ENCODE measurements at places on chromosomes 7 and 10.

DNA sequence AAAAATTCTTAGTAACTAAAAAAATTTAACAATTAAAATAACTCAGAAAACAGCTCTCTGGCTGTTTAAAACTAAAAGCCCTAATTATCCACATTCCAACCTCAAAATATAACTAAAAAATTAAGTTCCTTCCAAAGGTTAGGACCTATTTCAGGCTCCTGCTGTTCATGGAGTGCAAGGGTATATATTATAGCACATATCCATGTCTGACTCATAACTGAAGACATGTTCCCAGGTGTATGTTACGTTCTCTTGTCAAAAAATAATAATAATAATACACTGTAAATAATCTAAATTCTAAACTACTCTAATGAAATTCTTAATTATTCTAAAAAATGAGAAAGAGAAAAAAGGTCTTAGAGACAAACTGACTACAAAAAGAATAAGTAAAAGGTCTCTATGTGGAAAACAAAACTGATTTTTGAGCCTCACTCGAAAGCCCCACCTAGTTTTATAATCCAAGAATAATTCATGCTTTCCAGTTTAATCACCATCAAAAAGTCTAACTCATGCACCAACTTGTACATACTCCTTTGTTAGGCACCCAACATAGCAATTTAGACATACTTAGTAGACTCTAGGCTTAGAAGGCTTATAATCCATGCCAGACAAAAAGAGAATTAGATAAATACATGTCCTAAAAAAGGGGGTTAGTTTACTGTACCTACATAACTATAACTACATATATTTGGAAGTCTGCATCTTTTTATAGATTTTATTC lies 171.4 kb downstream of the KMT2E start:
- no peak for DNase-seq

DNA sequence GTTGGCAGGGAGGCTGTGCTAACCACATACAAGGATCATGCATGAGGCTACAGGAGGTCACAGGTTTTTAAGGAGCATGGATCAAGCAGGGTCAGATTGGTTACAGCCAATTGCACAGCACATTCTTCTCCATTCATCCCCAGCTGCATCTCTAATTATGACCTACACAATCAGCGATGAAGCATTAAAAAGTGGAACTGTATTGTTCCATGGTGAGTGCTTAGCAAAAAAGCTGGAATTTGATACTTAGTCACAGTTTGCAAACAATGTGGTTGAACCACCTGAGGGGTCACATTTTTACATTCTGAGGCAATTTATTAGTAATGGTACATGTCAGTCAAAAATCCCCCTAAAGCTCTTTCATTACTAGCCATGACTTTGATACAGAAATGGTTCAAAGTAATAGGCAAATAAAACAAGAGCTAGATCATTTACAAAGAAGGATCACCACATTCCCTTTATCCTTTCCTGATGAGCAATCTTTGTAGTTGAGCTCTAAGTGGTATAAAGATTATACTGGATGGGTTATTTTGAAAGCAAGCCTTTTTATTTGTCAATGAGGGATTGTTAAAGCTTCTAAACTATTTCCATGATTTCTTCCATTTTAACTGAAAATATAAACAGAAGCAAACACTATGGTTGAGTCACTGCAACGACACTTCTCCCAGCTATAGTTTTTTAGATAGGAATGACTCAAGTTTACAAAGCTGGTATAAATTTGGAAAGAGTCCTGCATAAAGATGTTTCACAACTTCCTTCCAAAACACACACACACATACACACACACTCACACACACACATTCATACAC lies 217.8 kb upstream of the SEMA3A start:
- peak; percentile 90 for DNase-seq

DNA sequence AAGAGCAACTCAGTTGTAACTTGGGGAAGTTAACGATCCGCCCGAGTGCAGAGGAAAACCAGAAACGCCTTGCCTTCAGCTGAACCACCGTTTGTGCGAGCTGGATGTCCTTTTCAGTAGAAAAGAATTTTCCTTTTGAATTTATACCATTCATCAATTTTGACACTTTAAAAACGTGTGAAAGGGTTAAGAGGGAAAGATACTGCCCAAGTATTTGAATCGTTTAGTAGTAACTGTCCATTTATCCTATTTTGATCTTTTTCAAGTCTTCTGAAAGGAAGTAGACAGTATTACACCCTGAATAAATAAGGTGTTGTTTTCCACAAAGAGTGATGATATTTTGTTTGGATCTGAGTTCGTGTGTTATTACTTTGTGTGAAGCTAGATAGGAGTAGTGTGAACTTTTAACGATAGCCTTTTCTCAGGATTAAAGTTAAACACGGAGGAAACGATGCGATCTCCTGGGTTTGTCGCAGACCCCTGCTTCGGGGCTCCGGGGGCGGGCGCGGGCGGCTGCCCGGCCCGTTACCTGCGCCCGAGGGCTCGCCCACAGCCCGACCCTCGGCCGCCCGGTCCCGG lies 830 bp upstream of the BMI1 start:
- DNase-seq, result no peak

DNA sequence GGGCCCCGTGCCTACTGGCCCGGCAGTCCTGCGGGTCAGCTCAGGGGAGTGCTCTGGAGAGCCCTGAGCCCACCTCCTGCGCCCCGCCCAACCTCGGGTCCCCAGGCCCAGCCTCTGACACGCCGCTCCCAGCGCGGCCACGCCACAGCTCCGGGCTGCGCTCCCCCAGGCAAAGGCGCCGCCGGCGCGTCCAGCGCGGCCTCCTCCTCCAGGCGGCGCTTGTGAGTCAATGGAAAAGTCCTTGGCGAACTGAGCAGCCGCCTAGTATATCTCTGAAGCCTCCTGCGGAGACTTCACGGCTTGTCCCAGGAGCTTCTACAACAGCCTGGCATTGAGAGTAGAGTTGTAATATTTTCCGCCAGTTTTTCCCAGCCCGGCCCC lies 29.5 kb upstream of the BMS1 start:
- peak; percentile 69 for DNase-seq

DNA sequence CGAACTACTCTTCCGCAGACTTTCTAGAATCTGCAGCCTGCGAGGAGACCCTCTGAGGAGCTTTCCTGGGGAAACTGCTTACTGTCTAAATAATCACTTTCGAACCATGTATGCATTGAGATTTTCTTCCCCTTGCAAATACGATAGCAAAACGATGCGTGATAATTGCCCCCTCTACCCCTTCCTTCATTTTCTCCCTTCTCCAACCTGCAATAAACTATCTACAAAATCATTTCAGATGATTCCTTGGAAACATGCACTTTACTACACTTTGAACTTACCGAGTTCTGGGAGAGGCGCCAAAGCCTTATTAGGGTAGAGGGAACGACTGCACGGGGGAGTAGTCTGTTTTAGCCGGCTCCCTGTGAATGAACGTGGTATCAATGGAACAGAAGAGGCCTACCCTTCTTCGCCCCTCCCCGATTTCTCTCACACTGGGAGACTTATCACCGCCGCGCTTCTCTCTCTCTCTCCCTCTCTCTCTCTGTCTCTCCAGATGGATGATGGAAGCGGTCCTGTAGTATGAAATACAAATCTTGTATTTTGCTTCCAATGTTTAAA lies at the start of gene FGFBP3:
FGFBP3 (minus strand) TSS at position 370 of the 561 bp plus-strand sequence. CDS start 517 bp downstream, outside the sequence.
- peak; percentile 48 for DNase-seq

DNA sequence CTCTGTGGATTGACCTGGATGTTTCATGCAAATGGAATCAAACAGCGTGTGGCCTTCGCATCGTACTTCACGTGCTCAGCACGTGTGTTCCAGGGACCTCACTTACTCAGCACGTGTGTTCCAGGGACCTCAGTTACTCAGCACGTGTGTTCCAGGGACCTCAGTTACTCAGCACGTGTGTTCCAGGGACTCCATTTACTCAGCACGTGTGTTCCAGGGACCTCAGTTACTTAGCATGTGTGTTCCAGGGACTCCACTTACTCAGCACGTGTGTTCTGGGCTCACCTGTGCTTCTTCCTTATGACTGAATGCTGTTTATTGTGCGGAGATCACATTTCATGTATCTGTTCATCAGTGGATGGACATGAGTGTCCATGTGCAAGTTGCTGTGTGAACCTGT lies 22.0 kb downstream of the INPP5A start:
- no peak for DNase-seq

DNA sequence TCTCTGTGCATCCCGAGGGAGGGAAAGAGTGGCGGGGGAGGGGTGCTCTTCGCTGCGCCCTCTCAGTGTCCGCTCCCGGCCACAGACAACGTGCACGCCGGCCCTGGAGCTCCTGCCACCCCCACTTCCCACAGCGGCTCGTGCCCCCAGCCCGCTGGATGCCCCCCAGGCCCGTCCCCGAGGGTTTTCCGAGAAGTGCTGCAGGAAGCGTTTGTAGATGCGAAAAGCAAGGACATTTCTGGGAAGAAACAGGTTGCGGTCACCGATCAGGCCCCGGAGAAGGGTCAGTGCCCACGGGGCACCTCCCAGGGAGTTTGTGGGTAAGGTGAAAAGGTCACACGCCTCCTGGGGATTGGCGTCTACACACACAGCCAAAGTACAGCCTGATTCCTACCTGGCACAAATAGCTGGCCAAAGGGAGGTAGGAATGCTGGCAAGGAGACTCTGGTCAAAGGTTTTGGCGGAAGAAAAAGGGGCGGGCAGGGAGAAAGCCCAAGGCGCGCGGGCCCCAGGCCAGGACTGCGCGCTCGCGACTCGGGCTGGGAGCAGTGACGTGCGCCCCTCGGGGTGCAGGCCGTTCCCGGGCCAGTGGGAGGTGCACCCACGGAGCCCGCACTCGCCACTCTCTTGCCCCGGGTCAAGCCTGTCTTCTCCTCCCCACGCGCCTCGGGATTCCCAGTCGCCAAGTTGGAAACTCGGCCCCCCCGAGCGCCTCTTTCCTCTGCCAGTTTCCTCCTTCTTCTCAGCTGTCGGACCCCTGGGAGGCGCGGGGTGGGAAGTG lies 1.5 kb upstream of the NRP1 start:
- peak; percentile 62 for DNase-seq

DNA sequence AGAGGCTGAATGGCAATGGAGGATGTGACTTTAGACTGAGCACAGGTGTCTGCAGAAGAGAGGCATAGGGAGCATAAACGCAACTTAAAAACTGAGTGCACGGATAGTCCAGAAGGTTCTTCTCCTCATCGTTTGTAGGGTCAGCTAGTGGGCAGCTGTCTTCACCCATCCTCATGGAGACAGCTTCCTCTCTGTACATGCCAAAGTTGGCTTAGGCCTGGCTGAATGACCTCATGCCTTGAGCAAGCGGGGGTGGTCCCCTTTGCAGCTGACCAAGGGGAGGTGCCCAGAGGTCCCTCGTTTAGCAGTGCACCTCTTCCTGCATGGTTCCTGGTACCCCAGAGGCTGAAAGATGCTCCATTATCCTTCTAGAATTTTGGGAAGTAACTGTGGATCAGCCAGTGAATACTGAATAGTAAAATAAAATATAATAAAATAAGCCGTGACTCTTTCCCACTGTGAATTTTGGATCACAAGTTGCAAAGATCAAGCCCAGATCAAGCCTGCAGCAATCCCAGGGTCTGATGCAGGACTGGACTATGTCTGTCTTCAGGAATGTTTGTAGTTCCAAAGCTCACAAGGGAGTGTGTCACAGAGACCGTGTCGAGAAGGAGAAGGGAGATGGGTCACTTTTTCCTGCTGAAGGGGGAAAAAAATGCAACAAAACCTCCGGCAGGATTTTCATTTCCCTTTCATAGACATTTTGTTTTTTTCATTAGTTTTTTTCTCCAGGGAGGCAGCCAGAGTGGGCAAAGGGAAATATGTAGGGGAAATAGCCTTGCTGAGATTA lies 295.3 kb upstream of the MKI67 start:
- no peak for DNase-seq

DNA sequence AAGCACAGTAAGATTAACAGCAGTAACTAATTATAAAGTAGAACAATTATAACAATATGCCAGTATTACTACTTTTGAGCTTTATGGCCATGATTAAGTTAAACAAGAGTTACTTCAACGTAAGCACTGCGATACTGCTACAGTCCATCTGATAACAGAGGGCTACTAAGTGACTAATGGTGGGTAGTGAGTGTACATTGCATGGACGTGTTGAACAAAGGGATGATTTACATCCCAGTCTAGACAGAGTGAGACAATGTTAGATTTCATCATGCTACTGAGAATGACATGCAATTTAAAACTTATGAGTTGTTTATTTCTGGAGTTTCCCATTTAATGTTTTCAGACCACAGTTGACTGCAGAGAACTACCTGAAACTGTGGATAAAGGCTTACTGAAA lies 45.6 kb downstream of the TPST1 start:
- DNase-seq, result peak; percentile 69

- no peak for DNase-seq
Measured at GRCh38 chr7:133372337-133372736, 119.5 kb downstream of the EXOC4 start.

GRCh38 chr10:17648243-17649035 lies 4.5 kb downstream of the STAM start:
- no peak for DNase-seq

DNA sequence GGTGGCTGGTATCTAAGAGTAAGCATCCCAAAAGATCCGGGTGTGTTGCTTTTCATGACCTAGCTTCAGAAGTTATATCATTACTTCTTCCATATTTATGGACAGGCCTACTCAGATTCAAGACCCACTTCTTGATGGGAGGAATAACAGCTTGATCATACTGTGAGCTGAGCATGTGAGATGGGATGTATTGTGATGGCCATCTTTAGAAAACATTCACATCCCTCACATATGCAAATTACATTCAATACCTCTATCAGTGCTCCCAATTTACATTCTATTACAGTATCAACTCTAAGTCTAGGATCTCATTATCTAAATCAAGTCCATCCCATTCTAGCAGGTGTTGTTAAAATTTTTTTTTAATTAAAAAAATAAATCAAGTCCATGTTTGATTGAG lies 99.8 kb upstream of the OIT3 start:
- no peak for DNase-seq

- DNase-seq, result peak; percentile 35
Measured at GRCh38 chr7:159105832-159106811, 38.5 kb downstream of the VIPR2 start.

DNA sequence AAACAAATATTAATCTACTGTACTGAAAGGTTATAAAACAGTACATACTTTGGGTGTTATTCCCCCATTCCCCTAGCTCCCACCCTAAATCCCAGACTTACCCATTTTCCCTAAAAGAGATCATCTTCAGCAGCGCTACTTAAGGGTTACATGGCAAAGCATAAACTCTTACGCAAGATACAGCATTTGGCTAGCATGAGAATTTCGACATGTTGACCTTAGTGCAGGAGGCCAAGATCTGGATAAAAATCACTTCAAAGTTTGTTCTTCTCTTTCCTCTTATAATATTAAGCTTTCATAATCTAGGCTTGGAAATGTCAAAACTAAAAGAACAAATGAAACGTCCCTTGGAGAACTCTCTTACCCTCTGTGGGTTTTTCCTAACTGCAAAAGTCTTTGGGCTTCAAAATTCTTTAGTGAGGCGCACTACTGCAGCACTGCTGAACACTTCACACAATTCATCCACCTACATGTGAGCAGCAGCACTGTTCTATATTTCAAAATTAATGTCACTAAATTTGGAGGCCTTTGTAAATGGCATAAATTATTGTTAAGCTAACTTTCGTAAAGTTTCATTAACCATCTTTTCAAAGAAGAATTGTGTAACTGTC lies 59.5 kb upstream of the PDLIM1 start:
- no peak for DNase-seq

DNA sequence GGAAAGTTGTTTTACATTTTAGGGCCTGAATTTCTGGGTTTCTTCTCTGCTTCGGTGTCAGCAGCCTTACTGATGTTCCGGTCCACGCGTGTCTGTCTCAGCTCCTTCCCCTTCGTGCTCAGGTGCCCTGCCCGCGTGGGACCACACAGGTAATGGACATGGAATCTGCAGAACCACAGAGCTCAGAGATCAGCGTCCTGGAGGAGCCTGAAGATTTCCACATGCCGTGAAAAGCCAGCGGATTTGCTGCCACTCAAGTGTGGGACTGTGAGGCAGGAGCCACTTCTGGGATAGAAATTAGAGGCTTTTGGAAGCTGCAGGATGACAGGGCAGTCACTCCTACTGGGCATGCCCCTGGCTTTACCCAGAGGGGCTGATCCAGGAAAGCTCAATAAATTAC lies 666.1 kb upstream of the FOXK1 start:
- no peak for DNase-seq
